Mesenteric fat pad (tissue), 1 donor: ENCODE measurements at places on chromosomes 13 and 19. TPM values are rescaled to one million over a fixed set of nuclear protein-coding genes. Genes with fewer than 3 reads are reported as not detected.

Gene IFI30
- 236 TPM for total RNA-seq

Gene LHB
- total RNA-seq = not detected

Gene FTL
- 9,334 TPM for total RNA-seq

Gene RPS5
- total RNA-seq = 673 TPM

Gene SCN1B
- 17.3 TPM for total RNA-seq

Gene DHDH
- total RNA-seq = 0.61 TPM

Gene SELENOV
- total RNA-seq = not detected

Gene PALM
- 212 TPM for total RNA-seq

Gene ATP8A2
- total RNA-seq = 0.10 TPM

Gene LRFN3
- total RNA-seq = 11.5 TPM

Gene ELSPBP1
- not detected for total RNA-seq

Gene TGFBR3L
- not detected for total RNA-seq

Gene CRB3
- not detected for total RNA-seq

Gene PCSK4
- total RNA-seq = 0.96 TPM

Gene ZNF320
- total RNA-seq = 9.3 TPM

Gene DNAJC3
- total RNA-seq = 55.1 TPM
